HL-60 (cell line): ENCODE measurements at places on chromosomes 3 and 15.

DNA sequence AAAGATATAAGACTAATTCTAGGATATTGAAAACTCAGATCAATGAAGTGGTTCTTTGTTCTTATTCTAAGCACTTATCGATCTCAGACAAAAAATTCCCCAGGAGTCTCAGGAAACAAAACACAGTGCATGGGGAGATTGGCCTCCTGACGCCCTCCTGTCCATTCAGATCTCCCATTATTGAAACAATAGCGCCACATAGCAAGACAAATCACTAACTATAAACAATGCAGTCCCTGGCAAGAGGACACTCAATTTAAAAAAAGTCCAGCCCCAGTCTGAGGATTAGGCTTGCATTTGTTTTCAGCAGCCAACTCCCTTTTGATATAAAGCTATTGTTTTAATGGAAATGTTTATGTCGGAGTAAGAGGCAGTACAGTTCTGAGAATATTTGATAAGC, 528.2 kb downstream of the GABRG3 start:
- DNase-seq: no peak

GRCh38 chr15:39363761-39364586, 216.9 kb upstream of the THBS1 start:
- no peak for DNase-seq

DNA sequence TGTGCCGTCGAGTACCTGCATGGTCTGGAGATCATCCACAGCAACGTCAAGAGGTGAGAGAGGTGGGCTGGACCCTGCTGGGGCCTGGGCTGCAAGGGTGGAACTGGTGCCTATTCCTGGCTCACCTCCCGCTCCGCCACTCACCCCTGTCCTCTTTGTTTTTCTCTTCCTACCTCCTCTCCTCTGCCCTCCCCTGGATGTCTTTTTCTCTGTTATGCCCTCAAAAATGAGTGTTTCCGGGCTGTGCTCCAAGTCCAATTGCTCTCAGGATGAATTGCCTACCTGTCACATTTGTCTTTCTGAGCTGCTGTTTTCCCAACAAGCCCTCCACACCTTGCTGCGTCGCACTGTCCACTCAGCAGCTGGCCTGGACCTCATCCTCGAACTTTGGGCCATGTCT, 28.5 kb upstream of the TATDN2 start:
- DNase-seq: no peak

- no peak for DNase-seq
These were observed 40.8 kb upstream of the FOXB1 start for GRCh38 chr15:59963322-59963721.

DNA sequence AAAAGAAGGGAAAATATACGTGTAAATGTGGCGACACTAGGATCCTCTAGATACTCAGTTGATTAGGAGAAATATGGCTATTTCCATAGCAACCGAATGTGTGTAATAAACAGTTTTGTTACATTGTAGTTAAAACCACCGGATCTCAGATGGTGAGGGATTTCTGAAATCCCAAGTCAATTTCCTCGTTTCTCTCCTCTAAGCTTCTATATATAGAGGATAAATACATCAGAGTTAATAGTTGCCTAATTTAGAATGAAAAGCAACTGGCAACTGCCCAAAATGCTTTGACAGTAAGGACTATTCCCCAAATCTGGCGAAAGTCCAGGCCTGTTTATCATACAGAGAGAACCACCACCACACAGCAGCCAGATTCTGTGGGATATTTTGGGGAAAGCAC, 112.6 kb downstream of the GABRB3 start:
- no peak for DNase-seq

GRCh38 chr3:126450744-126451143, 24.9 kb downstream of the ZXDC start:
- no peak for DNase-seq

DNA sequence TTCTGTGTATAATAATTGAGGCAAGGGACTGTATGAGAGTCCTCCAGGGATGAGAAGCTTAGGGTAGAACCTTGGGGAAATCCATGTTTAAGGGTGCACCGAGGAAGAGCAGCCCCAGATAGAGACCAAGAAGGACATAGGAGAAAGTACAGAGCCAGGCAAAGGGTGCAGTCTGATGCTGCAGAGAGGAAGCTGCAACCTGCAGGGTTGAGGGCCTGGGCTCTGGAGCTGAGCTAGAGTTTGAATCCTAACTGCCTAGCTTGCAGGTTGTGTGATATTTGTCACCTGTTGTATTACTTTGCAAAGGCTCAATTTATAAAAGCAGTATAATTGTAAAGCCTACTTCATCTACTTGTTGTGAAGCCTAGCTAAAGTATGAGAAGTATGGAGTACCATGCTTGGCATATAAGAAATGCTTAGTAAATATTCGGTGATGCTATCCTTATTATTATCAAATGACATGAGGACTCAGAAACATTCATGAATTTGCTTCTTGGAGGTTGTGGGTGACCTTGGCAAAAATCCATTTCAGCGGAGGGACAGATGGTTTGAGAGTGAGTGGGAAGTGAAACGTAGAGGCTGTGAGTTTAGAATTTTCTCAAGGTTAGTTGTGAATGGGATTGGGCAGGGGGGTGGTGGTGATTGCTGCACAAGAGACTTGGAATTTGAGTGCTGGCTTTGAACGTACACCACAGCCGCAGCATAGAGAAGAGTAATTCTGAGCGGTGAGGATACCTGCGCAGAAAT, 43.8 kb downstream of the PLCL2 start:
- peak; percentile 15 for DNase-seq

GRCh38 chr3:183022936-183023516, 42.7 kb upstream of the DCUN1D1 start:
- no peak for DNase-seq

DNA sequence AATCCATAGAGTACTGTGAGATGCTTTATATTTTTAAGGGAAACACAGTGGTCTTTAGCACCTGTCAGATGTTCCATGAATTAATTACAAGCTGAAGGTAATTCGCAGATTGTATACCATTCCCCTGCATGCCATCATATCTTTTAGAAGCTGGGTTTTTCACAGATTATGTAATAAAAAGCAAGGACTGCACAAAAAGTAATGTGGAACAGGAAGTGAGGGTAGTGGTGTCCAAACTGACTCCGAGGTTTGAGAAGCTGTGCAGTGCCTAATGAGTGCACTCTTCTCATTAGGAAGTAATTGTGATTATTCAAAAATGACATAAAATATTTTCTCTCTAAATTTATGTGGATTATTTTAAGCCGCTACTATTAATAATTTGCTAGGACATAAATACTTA, 123.2 kb downstream of the GOLIM4 start:
- DNase-seq: no peak

GRCh38 chr3:14630404-14631100, 21.0 kb upstream of the CCDC174 start:
- no peak for DNase-seq

GRCh38 chr15:74906450-74907162, at the start of gene FAM219B:
TSS of gene FAM219B (minus strand) at chr15:74906851. CDS start at chr15:74906800, 51 bp downstream.
- DNase-seq: peak; percentile 90

- no peak for DNase-seq
These were observed 2.0 kb downstream of the NRROS start for GRCh38 chr3:196641333-196642054.

- no peak for DNase-seq
These were observed 79.7 kb upstream of the CDIN1 start for GRCh38 chr15:36499412-36500389.

DNA sequence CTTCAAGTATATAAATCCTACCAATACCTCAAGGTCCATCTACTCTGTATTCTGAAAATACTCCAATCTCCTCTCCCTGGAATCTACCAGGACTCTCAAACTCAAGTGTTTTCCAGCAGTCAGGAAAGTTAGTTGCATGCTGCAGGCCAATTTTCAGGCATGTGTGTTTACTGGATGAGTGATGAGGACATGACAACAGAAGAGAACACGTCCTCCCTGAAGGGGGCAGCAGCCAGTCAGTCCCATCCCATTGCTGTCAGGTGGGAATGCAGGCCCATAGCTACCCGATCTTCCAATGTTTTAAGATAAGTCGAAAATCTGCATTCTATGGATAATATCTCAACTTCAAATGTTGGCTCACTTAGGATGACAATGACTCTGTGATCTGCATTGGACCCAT, 496.2 kb downstream of the FHIT start:
- DNase-seq: no peak

- no peak for DNase-seq
These were observed 757 bp downstream of the VWA5B2 start for GRCh38 chr3:184230081-184230602.

DNA sequence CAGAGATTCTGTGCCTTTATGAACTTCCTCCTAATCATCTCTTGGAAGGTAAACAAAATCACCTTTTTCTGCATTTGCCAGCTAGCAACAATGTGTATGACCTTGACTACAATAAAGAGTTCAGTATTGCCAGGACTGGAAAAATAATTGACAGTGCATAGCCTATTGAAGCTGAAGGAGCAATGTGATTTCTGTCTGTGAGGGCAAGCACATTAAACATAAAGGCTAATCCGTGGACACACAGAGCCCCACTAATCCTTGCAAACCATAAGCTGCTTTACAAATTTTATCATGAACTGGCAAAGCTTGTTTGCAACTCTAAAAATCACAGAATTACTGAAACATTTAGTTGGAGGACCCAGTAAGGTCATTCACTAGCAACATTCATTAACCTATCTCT, 563.8 kb downstream of the PYDC2 start:
- DNase-seq: no peak

DNA sequence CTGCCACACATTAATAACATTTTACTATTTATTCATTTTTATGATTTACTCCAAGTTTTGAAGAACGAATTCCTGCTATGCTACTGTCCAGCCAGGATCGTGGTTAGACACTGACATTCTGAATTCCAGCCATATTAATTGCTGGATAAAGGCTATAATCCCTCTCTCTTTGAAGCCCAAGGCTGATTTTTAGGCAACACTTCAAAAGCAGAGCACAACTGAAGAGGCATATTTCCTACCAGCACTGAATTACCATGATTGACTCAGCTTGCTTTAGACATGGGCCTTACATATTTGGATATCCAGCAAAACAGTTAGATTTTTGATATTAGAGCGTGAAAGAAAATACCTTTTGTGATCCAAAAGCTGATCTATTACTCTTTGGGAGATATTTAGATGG, 205.0 kb downstream of the ZIC1 start:
- DNase-seq: no peak

DNA sequence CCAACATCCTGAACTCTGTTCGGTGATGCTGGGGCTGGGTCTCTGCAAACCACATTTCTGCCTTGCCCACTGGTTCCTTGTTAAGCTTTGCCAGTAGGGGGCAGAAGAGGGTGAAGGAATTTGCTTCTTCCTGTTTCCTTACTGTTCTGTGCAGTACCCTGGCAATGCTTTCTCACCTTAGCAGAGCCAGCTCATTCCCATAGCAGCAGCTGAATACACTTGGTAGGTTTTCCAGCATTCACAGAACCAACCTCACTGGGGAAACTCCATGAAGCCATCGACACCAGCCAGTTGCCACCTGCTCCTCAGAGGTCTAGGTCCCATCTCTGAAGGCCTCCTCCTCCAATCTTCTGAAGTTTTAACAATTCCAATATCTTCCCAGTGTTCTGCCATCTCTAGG, 308.4 kb downstream of the PDCD6IP start:
- peak; percentile 39 for DNase-seq
